Stimulated activated CD4-positive, alpha-beta T cell treated with anti-CD3 and anti-CD28 coated beads, Interleukin-2, amount 100 ng/mL, for 48 hours (primary cell): ENCODE measurements at places on chromosomes 1 and 21.

DNA sequence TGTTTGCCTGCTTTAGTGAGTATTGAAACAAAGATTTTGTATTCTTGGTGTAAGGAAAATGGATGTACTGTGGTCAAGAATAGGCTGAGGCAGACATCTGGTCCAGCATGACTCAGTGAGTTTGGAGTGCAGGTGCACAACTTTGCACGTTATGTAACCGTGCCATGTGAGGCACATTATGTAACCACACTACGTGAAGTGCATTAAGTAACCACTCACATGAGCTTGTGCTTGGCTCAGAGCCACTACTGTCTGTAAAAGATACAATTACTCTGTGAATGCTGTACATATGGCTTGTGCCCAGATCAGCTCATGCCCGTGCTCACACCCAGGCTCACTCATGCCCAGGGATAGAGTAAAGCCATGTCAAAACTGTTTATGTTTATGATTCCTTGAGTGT, 216.8 kb downstream of the CTH start:
- no peak for DNase-seq

DNA sequence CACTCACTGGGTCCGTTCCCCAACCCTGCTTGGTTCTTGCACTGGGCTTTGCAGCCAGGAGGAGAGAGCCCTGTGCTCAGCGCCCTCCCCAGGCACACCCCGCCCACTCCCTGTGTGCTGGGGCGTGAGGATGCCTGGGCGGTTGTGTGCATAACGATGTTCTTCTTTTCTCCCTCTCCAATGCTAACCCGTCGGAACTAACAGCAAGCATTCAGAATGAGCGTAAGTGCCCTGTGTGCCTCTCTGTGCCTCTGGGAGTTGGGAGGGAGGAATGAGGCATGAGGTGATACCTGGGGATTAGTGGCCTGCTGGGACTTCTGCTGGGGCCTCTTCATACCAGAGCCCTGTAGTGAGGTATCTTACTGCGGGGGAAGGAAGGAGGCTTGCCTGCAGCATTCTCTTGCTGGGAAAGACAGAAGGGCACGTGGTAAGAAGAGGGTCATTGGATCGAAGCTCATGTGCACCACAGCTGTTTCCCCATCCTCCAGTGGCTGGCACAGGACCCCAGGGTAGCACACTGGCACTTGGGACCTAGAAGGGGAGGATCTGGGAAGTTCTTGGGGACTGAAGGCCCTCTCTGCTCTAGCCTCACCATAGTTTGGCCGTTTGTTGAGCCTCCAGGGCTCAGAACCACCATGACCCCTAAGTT, 79.8 kb downstream of the NFASC start:
- DNase-seq, result no peak

DNA sequence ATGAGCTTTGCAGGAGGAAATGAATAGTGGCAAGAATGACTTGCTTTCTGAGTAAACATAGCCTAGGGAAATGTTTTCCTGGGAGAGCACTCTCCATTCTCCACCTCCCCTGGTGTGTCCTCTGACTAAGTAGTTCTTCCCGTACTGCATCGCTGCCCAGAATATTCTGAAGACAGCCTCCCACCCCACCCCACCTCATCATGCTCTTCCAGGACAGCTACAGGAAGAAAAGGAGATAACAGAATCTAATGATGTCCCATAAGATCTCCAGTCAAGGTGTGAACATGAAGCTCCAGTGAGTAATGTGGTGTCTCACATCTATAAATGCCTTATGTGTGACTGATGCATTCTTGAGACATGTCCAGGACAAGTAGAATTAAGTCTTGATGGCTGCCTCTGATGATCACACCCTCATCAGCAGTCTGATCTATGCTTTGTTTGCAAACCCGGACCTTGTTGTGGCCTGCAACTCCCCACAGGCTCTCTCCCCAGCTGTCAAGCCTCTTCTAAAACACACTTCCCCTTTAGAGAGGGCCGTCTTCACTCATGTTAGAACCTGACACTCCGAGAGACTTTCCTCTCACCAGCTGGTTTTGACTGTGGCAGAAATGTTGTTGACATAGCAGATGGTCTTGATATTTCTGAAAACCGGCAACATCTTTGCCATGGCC, 183.0 kb downstream of the CYYR1 start:
- no peak for DNase-seq

GRCh38 chr21:14072761-14073535, 137.8 kb downstream of the LIPI start:
- no peak for DNase-seq

- DNase-seq, result no peak
These were observed 294.3 kb upstream of the SPAG17 start for GRCh38 chr1:118479351-118479750.

- DNase-seq, result no peak
These were observed 295.4 kb upstream of the ESRRG start for GRCh38 chr1:217018648-217019047.

DNA sequence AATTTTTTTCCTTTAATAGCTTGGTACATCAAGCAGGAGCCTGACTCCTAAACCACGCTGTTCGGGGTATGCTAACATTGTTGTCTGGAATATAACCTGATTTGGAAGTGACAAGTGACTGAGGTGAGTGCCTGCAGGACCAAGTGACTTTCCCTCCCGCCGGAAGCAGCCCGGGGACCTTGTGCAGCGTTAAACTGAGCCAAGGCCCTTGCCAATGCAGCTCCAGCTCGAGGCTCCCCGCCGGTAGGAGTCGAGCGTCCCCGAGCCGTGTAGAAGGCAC, 716 bp upstream of the MTARC1 start:
- DNase-seq, result no peak

- DNase-seq, result no peak
These were observed 262.5 kb downstream of the NPHP4 start for GRCh38 chr1:5729636-5730145.

DNA sequence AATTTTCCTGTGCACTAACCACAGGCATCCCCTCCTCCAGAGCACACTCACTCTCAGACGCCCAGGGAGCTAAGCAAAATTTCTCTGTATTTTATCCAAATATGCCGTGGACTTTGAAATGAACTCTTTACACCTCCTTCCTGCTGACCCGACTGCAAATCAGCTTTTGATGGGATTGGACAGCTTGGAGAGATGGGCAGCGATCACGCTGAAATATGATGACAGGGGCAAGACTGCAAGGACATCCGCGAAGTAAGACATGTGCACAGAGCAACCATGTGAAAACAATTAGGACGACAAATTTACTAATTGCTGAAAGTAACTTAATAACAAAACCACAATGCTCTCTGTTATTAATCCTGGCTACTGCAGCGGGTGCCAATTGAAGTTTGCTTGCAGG, 64.6 kb upstream of the CLDN14 start:
- no peak for DNase-seq

- DNase-seq, result no peak
These were observed 151.8 kb downstream of the SETD4 start for GRCh38 chr21:35908311-35909078.

- no peak for DNase-seq
These were observed 19.5 kb downstream of the ETS2 start for GRCh38 chr21:38825269-38825668.

DNA sequence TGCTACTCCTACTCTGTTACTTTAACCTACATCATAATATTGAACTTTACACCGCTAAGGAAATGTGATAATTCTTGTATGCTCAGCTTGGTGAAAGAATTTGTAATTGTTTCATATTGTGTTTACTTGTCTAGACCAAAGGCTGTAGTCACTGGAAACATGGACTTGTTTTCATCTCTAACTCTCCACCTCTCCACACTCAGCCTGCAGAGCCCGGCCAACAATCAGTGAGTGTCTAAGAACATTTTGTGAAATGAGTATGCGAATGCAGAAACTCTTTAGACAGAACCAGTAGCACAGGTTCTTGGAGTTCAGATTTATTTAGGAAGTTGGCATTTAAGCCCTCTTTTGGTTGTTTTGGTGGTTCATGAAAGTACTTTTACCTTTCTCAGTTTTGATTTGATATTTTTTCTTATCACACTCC, 3.2 kb upstream of the RWDD3 start:
- no peak for DNase-seq

DNA sequence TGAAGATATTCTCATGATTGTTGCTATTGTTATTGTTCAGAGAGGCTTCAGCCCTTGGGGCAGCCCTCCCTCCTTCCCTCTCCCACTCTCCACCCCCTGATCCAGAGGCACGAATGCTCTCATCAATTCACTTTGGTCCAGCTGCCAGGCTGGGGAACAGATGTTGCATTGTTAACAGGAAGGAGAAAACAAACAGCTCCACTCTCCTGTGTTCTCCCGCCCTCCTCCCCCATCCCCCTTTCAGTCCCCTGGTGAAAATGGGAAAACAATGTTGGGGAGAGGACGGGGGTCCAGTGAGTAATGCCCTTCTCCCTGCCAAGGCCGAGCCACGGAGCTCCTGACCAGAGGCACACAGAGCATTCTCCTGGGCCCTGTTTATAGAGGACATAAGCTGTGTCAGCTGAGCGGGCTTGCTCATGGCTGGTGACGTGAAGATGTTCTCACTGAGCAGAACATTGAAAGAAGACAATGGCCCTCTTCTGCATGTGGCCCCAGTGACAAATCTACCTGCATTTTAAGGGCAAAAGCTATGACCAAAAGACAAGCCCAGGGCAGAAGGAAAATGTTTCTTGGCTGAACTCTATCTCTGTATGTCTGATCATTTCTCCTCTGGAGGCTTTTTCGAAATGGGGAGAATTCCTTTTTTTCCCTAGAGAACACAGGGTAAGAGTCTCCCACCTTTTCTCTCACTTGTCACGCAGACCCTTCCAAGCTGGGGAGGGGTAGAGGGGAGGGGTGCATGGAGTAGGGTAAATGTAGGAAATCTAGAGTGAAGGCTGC, 111.7 kb downstream of the GLUL start:
- DNase-seq, result no peak

DNA sequence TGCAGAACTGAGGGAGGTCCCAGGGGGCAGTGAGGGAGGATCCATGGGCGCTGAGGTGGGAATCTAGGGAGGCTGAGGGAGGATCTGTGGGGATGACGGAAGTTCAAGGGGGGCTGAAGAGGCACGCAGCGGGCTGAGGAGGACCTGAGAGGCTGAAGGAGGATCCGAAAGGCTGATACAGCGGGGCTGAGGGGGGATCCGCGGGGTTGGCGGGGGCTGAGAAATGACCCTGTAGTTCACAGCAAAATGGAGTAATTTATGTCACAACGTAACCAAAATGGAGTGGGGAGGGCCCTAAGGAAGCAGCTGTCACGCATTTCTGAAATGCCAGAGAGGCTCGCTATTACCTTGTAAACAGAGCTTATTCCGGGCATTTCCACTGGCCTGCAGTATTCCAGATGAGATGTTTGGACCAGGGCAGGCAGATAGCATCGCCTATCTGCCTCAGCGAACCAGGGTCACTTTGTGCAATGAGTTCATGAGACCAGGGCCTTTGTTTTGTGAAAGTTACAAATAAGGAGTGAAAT, 926 bp upstream of the MRPL55 start:
- no peak for DNase-seq

DNA sequence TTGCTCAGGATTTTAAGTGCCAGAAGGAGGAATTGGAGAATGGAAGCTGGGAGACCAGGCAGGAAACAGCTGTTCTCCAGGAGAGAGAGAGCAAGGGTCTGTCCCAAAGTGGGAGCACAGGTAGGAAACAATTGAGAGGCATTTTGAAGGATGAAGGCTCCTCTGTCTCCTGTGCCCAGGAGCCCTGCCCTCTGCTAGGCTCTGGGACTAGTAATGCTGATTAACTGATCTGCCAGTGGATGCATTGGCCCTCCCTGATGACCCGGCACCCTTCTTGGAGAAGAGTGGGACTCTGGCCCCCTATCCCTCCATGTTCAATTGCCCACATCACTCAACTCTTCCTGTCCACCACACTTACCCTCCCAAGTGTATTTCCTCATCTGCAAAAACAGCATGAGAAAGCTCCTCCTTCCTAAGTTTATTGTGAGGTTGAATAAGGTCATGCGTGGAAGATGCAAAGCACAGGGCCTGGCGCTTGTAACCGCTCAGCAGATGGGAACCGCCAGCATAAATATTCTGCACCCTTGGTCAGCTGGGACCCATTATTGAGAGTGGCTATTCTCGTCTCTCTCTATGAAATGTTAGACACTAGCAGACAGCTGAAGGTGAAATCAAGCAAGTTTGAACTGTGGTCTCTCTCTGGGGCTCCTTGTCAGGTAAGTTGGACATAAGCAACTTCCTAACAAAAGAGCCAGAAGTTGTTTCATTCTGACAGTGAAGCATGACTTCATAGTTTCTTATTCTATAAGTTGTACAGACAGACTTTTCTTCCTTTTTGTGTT, 63.0 kb upstream of the ANGPTL1 start:
- DNase-seq, result no peak

DNA sequence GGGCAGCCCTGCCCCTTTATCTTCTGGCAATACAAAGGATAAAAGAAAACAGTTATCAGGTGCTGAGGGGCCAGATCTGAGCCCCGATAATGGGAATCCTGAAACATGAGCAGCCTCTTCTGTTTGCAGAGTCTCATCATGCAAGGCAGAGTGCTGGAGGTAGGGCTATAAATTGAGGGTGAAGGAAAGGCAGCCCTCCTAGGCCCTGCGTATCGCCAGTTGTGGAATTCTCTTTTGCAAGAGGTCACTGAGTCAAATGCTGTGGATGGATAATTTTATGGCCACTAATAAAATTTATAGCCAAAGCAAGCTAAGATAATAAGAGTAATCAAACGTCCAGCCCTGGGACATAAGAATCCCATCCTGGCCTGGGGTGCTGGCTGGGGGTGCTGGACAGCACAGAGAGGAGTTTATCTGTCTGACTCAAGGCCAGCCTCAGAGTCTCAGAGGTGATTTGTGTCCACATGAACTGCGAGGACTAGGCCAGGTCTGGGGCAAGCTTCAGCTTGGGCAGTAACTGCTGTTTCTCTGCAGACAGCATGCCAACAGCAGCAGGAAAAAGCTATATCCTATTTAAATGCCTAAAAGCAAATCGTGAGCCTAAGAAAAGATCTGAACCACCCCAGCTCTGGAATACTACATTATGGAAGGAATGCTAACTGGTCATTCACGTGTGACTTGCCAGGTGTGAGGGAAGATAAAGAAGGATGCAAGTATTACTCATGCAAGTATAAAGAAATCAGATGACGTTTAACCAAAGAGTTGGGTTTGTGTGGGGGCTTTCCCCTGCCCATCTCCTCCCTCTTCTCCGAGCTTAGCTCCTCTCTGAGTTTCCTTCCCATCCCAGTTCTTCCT, 254.8 kb downstream of the KIF26B start:
- DNase-seq, result no peak

DNA sequence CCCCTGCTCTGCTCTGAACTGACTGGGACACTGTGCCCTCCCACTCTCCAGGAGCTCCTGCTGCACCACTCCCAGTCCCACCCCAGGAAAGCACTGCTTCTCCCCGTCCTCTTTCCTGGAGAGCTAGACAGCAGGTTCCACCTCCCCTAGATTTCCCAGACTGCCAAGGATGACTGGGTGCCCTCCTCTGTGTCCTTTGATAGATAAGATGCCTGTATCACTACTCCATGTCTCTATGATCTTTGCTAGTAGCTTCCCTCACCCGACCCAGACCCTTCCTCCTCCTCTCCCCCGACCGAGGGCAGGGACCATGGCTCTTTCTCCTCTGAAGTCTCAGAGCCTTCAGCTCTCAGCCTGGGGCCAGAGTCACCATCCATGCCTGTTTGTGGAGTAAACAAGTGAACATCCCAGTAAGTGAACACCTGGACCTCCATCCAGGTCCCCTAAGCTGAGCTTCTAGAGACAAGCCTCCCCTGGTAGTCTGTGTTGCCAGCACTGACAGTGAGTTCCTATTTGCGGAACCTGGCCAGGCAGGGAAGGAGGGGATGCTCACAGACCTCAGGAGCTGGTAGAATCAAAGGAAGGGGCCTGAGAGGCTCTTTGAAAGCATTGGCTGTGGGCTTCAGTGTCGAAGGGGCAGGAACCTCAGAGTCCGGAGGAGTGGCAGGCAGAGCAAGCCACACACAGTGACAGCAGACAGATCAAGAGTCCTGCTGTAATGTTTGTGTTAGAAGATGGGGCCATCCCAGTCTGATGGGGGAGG, 104.0 kb downstream of the PAX7 start:
- no peak for DNase-seq

- no peak for DNase-seq
These were observed 88.8 kb downstream of the MAST2 start for GRCh38 chr1:45892068-45892785.
